ENCODE measurements at places on chromosomes 5 and 9.

- no peak for DNase-seq
Measured at GRCh38 chr5:93674138-93674537, 67.3 kb downstream of the POU5F2 start.

GRCh38 chr9:70413464-70413798 is 1.0 kb downstream of the KLF9 start:
- DNase-seq: no peak

DNA sequence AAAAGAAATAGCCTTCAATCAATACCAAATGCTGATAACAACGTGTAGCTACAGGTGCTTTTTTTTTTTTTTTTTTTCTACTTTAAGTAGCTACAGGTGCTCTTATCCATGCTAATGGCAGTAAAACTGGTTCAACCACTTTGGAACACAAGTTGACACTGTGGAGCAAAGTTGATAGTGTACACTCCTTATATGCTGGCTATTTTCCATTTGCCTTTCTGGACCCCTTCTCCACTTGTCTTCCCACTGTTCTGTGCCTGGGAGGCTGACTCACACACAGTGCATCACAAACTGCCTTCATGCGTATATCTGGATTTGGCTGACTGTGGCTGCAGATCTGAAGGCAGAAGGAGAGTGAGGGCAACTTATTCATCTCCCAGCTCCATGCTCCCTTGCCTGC is 247.9 kb downstream of the MSX2 start:
- no peak for DNase-seq

DNA sequence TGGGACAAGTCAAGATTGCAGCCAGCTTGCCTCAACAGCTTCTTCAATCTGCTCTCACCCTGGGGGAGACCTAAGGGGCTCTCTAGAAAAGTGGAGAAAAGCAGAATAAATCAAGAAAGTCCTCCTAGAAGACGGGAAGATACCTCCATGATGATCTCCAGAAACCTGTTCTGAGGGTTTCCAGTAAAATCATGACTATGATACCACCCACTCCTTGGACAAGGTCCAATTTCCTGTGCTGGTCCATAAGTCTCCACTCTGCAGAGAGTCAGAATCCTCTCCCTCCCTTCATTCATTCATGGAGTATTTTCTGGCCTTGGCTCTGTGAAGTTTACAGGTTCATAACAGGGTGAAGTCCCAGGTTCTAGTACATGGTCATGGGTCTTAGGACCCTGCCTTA is 168.6 kb downstream of the SLC12A2 start:
- DNase-seq: no peak

DNA sequence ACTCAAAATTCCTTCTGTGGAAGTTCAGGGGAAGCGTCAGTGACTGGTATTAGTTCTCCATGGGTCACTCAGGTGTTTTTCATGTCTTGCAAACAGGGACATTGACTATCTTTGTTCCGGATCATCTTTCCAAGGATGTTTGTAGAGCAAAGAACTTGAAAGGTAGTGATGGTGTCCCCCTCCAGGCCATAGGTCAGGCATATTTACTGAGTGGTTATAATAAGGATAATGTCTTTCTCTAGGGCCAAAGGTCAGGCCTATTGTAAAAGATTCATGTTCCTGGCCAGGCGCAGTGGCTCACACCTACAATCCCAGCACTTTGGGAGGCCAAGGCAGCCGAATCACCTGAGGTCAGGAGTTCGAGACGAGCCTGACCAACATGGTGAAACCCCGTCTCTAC is 614.8 kb downstream of the KIF4B start:
- no peak for DNase-seq

GRCh38 chr9:72952914-72953313 is at the start of gene ALDH1A1:
Gene ALDH1A1 (minus strand): TSS chr9:72953053. CDS start chr9:72953000, 53 bp downstream.
- no peak for DNase-seq

Measured in stimulated activated effector memory CD8-positive, alpha-beta T cell treated with anti-CD3 and anti-CD28 coated beads, Interleukin-12 subunit alpha, Interleukin-12 subunit beta, amount 100 ng/mL, for 72 hours (primary cell).